T47D (cell line): ENCODE measurements at places on chromosomes 4 and X.

- no peak for DNase-seq
These were observed 56.3 kb downstream of the CCDC149 start for GRCh38 chr4:24856586-24856985.

- DNase-seq = no peak
These were observed 182.2 kb upstream of the KIT start for GRCh38 chr4:54475546-54475945.

DNA sequence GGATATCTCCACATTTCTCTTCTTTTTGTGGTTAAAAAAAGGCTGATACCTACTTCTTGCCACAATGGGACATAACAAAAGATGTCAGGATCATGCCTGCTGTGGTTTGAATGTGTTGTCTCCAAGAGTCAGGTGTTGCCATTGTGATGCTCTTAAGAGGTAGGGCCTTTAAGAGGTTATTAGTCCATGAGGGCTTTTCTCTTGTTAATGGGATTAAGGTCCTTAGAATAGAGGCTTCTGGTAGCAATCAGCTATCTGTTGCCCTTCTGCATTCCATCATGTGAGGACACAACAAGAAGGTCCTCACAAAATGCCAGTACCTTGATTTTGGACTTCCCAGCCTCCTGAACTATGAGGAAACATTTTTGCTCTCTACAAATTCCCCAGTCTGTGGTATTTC lies 191.4 kb downstream of the GBA3 start:
- no peak for DNase-seq

DNA sequence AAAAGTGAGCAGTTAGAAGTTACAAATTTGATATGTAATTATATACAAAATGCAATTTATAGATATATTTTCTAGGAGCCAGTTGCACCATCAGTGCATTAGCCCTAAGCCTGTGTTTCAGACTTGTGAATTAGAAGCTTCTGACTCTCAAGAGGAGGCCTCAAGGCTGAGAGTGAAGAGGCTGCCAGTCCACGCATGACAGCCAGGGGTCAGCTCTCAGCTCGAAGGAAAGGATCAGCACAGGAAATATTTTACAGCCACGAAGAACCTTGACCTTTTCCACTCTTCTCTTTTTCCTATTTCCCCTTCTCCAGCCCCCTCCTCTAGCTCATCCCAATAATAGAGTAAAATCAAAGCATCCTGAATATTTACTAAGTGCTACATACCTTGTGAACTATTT lies 642.4 kb downstream of the TRIML1 start:
- peak; percentile 51 for DNase-seq

DNA sequence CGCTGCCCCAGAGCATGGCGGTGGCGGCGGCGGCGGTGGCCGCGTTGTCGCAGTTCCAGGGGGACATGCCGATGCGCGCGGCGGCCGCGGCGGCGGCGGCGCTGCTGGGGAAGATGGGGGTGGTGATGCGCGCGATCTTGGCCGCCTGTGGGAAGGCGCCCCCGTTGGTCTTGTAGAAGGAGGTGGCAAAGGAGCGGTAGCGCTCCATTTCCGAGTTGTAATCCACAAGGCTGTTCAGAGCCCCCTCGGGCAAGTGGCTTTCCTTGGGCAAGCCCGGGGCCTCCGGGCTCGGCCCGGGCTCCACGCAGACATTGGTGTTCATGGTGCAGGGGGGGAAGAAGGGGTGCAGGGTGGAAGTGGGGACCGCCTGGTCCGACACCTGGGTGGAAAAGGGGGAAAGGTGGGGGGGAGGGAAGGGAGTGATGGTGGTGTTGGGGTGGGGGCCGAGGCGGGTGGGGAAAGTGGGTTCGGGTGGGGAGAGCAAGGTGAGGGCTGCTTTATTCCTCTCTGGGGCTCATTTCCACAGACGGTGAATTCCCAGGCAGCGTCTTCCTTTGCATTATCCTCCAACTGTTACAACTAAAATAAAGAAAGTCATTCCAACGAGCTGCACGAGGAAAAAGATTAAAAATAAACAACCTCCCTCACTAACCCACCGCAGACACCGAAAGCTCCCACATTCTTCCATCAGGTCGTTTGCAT lies 3.1 kb downstream of the CXXC4 start:
- no peak for DNase-seq

DNA sequence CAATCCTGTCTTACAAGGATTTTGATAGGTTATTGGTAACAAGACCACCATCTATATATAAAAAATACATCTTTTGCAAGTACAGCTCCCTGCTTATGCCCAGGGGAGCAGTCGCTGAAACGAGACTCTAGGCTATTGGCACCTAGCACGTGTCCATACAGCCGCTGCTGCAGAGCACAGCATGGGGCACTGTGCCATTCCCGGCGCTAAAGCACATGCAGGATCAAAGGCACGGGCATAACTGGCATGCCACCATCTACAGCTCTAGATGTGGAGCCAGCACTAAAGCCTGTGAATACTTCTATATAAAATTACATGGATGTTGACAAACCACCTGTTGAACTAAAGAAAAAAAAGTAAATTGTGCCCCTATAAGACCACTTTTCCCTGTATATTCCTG lies 144.8 kb downstream of the COL25A1 start:
- no peak for DNase-seq

- DNase-seq = peak; percentile 32
These were observed 509.1 kb upstream of the NR3C2 start for GRCh38 chr4:148951346-148951745.

DNA sequence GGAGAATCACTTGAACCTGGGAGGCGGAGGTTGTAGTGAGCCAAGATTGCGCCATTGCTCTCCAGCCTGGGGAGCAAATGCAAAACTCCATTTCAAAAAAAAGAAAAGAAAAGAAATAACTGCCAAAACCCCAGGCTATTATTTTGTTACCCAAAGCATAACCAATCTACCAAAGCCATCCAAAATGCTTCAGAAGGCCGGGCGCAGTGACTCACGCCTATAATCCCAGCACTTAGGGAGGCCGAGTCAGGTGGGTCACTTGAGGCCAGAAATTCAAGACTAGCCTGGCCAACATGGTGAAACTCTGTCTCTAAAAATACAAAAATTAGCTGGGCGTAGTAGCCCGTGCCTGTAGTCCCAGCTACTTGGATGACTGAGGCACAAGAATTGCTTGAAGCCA lies 49.8 kb downstream of the SMIM31 start:
- no peak for DNase-seq

GRCh38 chr4:168803732-168804131 lies 206.3 kb downstream of the CBR4 start:
- DNase-seq = no peak

GRCh38 chr4:168021666-168022065 lies 70.7 kb upstream of the ANXA10 start:
- DNase-seq = no peak

DNA sequence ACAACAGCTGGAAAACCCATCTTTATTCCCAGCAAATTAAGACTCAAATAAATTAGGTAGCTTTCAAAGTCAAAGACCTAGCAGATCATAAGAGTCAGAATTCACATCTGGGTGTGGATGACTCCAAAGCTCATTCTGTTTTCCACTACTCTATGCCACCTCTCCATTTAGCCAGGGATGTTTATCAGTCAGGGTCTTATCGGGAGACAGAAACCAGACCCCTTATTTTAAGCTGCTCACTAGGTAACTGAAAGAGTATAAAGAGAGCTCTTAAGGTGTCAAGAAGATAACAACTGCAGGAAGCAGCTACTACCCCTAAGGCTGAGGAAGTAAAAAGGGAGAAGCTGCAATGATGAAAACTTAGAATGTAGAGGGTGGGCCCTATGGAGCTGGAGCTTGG lies 333.7 kb upstream of the KLF3 start:
- no peak for DNase-seq

DNA sequence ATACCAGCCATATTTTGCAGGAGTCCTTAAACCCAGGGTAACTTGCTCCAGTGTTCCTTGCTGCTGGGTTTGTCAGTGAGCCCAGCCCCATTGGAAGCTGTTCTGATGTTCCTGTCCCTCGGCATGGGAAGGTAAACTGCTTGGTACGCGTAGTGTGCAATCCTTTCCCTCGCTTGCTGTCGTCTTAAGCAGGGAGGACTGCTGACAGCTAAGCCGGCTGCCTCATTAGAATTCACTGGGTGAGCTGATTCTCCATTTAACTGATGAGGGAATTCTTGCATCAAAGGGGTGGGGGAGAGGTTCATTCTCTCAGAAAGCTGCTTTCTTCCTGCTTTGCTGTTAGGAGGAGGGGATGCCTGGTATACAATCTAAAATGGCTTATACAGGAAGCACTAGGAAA lies 164.6 kb downstream of the MID1IP1 start:
- DNase-seq = no peak

DNA sequence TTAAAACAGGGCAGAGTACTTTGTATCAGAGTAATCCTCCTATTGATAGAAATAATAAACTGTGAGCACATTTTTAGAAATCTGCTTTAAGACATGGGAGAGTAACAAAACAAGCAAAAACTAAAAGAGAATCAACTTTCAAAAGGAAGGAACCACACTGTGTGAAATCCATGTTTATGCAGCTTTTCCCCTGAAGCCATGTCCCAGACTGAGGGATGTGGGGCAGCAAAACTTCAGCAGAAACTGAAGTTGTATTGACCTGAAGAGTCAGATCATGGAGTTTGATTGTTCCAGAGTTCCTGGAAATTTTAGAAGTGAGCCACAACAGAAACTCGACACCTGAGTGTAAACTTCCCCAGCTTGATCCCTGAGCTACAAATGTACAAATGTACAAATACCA lies 53.2 kb downstream of the COMMD8 start:
- peak; percentile 20 for DNase-seq

GRCh38 chrX:37958525-37959211 lies 47.7 kb upstream of the SYTL5 start:
- no peak for DNase-seq

GRCh38 chrX:118521435-118521834 lies 25.8 kb downstream of the DOCK11 start:
- no peak for DNase-seq

GRCh38 chr4:3168029-3168428 lies 80.9 kb upstream of the MSANTD1 start:
- DNase-seq = no peak

GRCh38 chr4:55633903-55634302 lies 2.2 kb downstream of the NMU start:
- no peak for DNase-seq

GRCh38 chrX:21529771-21530170 lies 128.4 kb downstream of the KLHL34 start:
- DNase-seq = no peak

DNA sequence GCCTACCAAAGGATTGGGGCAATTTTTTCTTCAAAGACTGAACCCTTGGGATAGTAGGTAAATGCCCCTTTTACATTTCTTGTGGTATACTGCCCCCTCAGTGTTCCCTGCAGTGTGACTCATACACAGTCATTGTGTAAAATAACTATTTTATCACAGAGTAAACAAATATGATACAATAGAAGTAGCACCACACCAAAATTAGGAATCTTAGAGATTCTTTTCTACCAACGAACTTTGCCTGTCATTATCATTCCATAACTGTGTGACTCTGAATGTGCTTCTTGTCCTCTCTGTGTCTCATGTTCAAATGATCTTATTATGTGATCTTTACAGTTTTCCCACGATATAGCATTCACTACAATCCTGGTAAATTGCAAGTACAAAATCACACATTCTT lies 517.0 kb downstream of the ZIC3 start:
- DNase-seq = no peak

- DNase-seq = no peak
These were observed 381.5 kb upstream of the GALNT7 start for GRCh38 chr4:172787111-172787510.

- DNase-seq = no peak
These were observed 103.0 kb downstream of the PPEF1 start for GRCh38 chrX:18810416-18810815.

GRCh38 chr4:173845580-173845979 lies 315.6 kb upstream of the HAND2 start:
- no peak for DNase-seq

- no peak for DNase-seq
These were observed 60.5 kb upstream of the ADAMTS3 start for GRCh38 chr4:72629540-72629939.

- no peak for DNase-seq
These were observed 296.6 kb upstream of the PPARGC1A start for GRCh38 chr4:24186466-24186865.

GRCh38 chrX:123138473-123138872 lies 45.6 kb upstream of the GRIA3 start:
- no peak for DNase-seq

GRCh38 chrX:110987292-110987691 lies 108.7 kb upstream of the PAK3 start:
- DNase-seq = no peak

- DNase-seq = peak; percentile 68
These were observed 88.3 kb downstream of the AMELX start for GRCh38 chrX:11381464-11381863.

DNA sequence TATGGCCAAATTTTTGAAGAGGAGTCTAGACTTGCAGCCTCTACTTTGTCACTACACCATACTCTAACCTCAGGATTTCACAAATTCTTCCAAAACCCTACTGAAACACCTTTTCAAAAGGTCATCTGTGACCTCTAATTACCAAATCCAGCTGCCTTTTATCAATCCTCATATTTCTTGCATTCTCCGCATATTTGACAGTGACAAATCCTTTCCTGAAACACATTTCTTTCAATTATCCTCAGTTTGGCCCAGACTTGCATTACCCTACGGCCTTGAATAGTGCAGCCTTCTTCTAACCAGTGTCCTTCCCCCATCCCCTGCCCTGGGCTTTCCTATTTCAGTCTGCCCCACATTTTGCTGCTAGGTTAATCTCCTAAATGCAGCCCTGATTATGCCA lies 25.5 kb downstream of the MID2 start:
- no peak for DNase-seq

DNA sequence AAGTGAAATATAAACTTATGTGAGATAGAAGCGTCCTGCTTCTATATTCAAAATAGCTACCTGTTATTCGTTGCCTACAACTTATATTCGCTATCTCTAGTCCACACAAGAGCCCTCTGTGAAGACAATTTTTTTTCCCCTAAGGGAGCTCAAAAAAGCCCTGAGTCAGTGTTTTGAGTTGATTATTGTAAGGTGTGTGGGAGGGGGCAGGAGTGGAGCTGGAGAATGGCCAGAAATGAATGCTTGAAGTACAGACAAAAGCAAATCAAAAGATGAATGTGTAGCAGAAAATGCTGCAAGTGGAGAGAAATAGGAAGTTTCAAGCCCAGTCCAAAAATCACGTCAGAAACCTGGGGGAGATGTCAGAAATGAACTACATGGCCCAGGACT lies 655.0 kb upstream of the LCORL start:
- no peak for DNase-seq

DNA sequence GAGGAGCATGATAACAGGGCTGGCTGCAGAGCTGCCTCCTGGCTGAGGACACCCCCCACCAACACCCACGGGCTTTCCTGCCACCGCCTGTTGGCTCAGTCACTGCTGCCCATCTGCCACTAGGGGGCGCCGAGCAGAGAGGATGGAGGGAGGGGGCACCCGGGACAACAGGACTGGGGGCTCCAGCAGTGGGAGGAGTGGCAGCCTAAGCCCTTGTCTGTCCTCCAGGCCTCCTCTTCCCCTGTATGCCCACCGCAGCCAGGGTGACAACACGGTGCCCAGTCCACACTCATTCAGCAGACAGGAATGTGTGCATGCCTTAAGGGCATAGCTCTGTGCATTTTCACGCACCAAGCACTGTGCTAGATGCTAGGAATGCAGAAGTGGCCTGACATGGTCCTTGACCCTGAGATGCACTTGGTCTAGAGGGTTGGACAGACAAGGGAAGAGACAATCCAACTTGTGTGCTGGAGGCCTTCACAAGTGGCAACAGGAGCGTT lies 149.9 kb downstream of the AMMECR1 start:
- DNase-seq = no peak
